Brain (organoid and tissue), 16 donors: ENCODE measurements at places on chromosomes 7 and 10.

DNA sequence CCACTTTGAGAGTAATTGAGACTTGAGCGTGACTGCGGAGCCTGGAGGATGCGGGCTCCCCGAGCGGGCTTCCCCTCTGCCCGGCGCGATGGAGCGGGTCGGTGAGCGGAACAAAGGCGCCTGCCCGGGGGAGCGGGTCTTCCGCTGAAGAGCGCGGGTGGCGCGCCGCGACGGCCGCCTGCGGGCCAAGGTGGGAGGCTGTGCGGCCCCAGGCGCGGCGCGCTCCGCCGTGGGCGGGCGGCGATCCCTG, at the start of gene GALNT17:
TSS of gene GALNT17 (plus strand) at position 18 of the 250 bp plus-strand sequence.
- DNase-seq, result no peak

DNA sequence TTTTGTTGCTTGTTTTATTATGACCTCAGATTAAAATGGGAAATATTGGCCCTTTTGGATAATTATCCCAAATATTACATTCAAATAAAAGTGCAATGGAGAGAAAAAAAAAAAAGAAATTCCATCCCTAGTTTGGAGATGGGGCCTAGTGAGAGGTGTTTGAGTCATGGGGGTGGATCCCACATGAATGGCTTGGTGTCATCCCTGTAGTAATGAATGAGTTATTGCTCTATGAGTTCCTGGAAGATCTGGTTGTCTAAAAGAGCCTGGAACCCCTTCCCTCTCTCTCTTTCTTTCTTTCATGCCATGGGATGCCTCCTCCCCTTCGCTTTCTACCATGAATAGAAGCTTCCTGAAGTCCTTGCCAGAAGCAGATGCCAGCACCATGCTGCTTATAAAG, 44.3 kb downstream of the MSRB2 start:
- DNase-seq, result no peak

DNA sequence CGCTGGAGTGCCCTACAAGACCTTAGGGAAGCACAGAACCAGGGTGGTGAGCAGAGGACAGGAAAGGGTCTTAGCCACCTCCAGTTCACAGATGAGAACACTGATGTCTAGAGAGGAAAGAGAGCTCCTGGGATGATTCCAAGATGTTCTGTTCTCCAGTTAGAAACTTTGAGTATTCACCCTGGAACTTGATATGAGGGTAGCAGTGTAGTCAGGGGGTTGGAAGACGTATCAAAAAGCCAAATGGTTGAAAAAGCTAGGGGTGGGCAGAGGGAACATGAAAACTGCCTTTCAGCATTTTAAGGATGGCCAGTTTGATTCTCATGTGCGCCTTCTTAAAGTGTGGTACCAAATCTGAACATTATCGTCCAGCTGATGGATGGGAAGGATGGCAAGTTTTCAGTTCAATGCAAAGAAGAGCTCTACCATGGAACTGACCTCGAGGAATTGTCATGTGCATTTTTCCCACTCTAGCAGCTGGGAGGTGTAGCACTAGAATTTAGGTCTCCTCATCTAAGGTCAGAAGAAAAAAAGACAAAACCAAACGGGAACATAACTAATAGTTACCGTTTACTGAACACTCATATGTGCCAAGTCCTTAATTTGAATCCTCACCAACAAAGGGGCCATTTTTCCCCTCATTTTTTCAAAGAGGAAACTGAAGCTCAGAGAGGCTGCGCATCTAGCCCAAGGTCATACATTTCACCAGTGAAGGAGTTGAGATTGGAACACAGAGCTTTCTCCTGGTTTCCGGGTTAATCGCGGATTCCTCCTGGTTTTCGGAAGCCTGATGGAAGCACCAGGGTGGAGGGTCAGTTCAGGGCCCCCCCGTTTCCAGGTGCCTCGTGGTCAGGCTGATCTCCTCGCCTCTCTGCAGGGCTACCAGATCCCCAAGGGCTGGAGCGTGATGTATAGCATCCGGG, 6.0 kb upstream of the CYP26A1 start:
- DNase-seq, result no peak

GRCh38 chr7:107978815-107979408, 24.0 kb downstream of the LAMB1 start:
- DNase-seq, result no peak

- no peak for DNase-seq
These were observed 23.9 kb downstream of the NUDCD3 start for GRCh38 chr7:44466300-44467216.

- no peak for DNase-seq
These were observed 97.1 kb downstream of the NKX6-2 start for GRCh38 chr10:132688580-132689420.

GRCh38 chr7:140239653-140239935, 62.8 kb upstream of the KDM7A start:
- no peak for DNase-seq

DNA sequence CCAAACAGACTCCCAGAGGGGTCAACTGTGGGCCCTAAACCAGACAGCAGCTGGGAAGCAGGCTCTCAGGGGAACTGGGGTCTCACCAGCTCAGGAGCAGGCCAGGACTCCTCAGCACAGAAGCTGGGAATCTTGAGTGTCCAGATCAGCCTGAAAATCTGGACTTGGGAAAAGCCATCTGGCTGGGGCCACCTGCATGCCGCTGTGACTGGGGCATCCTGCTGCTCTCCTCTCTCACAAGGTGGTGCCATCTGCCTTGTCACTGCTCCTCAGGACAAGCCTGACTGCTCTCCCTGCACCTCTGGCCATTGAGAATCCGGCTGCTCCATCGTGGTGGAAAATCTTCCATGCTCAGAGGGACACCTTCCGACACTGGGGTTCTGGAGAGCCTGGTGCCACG, 141.4 kb downstream of the PLPP4 start:
- DNase-seq, result peak; percentile 62

DNA sequence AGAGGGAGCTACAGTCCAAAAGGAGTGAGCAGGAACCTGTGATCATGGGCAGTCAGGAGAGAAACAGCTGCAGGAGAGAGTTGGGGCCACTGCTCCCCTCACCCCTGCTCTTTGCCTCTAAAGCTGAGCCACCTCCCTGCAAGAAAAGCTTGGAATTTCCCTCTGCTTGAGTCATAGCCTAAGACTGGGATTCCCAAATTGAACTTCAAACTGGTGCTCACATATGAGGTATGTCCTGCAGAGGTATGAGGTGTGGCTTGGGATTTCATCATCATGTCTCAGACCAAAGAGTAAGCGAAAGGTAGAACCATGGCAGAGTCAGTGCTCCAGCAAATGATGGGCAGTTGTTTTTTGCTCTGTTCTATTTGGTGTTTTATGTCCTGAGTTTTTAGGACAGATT, 237.1 kb upstream of the NRP1 start:
- DNase-seq, result no peak

- DNase-seq, result no peak
These were observed 103.0 kb upstream of the LSM8 start for GRCh38 chr7:118080947-118081346.

- DNase-seq, result peak; percentile 35
These were observed 4.8 kb downstream of the ELOVL3 start for GRCh38 chr10:102230861-102231356.

DNA sequence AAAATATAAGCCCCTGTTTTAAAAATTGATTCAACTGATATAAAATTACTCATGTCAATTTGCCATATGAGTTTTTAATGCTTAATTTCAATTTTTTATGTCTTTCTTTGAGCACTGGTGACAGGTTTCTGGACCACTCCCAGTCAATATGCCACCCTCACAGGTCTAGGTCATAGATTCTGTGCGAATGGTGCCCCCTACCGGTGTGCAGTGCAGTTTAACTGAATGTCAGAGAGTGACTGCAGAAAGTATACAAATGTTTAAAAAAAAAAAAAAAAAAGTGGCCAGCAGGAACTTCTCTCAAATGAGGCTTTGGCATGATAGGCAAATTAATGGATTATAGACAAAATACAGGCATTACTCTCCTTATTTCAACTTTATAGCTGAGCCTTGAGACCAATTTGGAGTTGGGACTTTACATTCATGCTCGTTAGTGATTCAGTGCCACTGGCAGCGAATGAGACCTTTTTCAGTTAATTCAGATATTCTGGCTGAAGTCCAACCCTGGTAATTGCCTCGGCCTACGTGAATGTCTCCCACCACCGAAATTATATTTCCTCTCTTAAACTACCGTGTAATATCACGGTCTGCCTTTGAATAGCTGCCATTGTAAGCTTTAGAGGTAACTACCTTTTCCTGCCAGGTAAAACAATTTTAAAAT, 427.6 kb downstream of the PHTF2 start:
- peak; percentile 30 for DNase-seq

GRCh38 chr7:112494656-112495055, 13.9 kb downstream of the LSMEM1 start:
- no peak for DNase-seq

GRCh38 chr7:17247357-17247756, 51.1 kb upstream of the AHR start:
- no peak for DNase-seq

- peak; percentile 66 for DNase-seq
These were observed 11.1 kb upstream of the SORBS1 start for GRCh38 chr10:95572131-95572820.

- DNase-seq, result no peak
These were observed 70.2 kb upstream of the ADAM12 start for GRCh38 chr10:126458466-126458865.

- DNase-seq, result no peak
These were observed 10.5 kb upstream of the C10orf71 start for GRCh38 chr10:49288341-49289065.

GRCh38 chr10:34941471-34942357, 126.6 kb upstream of the PARD3 start:
- DNase-seq, result no peak

DNA sequence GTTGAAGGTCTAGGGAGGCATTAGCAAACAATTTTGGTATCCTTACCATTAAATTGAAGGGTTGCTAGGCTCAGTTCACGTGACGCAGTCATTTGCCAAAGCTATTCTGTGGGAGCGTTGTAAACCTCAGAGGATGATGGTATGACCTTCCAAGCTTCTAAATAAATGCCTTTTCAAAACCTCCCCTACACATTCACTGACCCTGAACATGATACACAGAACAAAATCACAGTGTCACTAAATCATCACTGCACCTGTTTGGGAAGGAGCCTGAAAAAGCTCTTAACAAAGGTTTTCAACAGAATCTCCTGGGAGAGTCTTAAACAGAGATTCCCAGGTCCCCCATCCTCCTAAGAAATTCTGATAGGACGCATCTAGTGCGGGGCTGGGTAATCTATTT, 13.2 kb upstream of the CCDC172 start:
- no peak for DNase-seq

DNA sequence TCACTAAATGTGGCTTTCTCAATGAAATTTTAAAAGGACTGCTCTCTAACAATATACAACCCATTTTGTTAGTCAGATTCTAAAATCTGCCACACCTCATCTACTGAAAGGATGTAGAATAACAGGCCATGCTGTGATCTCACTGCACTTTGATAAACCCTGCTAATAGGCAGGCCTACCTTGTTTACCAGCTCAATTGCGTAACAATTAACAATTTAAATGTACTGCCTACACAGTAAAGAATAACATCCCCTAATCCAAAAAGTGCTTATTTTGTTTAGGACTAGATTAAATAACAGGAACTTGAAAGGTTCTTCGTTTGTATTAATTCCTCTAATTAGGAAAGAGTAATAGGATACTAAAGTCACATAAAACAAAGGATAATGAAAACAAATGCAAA, 4.5 kb downstream of the SRI start:
- DNase-seq, result no peak

DNA sequence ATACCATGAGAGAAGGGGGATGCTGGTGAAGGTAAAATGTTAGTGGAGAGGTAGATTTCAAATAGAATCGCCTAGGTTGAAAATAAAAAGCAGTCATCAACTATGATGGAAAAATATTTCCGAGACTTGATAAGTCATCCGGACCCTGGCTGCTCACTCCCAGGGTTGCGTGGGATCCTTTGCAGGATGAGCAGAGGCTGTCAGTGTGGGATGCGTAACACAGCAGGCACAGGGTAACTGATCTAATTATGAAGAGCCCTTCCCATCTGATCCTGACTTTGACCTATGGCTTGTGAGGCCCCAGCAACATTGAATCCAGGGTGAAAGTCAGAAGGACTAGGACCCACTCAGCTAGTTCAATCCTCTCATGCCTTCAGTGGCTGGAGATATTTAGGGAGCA, 236.9 kb downstream of the DPP6 start:
- DNase-seq, result no peak

- no peak for DNase-seq
These were observed 17.1 kb downstream of the HOXA1 start for GRCh38 chr7:27078616-27079233.

GRCh38 chr7:140209866-140210609, 33.3 kb upstream of the KDM7A start:
- DNase-seq, result no peak

DNA sequence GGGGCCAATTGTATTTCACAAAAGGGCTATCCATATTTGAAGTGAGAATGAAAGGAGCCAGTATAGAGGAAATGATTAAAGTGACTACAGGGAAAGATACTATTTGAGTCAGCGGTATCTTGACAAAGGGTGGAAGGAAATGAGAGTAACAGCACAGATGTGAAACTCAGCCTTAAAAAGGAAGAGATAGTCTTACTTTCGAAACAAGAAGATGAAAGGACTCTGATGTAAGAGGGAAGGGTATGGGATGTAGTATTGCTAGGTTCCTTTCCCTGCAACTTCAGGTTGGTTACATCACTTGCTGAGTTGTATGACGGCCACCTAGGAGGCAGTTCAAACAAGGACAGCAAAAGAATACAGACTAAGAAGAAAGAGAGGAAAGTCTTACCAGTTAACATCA, 13.7 kb downstream of the CISD1 start:
- DNase-seq, result no peak

DNA sequence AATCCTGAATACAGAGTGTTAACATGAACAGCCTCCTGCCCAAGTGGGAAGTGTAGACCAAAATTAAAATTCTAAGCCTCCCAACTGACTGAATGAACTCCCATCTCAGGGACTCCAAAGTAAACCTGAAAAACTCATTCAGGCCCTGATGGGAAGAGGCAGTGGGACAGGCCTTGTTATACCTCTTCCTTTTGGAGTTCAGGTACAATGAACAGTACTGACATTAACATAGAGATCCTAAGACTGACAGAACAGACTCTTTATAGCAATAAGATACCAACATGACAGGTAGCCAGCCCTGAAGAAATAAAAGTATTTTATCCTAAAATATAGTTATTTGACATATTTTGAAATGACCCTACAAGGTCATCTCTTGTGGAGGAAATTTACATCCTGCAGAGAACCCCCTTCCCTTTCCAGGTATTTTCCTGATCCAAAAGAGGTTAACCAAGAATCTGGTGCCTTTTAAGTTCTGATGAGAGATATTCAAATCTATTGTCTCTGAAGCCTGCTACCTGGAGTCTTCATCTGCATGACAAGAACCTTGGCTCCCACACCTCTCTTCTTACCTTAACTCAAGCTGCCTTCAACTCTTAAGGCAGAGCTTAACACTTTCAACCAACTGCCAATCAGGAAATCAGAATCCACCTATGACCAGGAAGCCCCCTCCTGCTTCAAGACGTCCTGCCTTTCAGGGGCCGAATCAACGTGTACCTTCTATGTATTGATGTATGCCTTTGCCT, 103.3 kb upstream of the PFKP start:
- DNase-seq, result no peak

DNA sequence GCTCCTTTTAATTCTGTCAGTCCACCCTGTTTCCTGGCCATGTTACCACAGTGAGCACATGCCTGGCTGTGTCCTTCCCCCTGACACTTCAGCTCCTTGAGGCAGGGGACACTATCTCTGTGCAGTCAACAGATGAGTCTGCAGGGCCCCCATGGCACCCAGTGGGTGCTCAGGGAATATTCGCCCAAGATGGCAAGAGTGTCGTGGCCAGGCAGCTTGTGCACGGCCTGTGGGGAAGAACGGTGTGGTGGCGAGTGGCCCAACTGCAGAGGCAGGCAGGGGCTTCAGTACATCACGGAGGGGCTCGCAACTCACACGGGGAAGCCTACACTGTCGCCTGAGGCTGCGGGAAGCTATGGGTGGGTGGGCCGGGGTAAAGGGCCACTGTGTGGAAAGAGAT, 91.1 kb downstream of the TRRAP start:
- no peak for DNase-seq
